Activated CD4-positive, alpha-beta T cell treated with anti-CD3 and anti-CD28 coated beads, Interleukin-2, Interleukin-4, amounts not matched to agents 100 ng/mL and 50 ng/mL, durations not matched to agents 16 hours and 8 hours (primary cell): ENCODE measurements at places on chromosomes 7 and 10.

GRCh38 chr7:113349339-113349738 is 231.0 kb upstream of the SMIM30 start:
- DNase-seq, result no peak

DNA sequence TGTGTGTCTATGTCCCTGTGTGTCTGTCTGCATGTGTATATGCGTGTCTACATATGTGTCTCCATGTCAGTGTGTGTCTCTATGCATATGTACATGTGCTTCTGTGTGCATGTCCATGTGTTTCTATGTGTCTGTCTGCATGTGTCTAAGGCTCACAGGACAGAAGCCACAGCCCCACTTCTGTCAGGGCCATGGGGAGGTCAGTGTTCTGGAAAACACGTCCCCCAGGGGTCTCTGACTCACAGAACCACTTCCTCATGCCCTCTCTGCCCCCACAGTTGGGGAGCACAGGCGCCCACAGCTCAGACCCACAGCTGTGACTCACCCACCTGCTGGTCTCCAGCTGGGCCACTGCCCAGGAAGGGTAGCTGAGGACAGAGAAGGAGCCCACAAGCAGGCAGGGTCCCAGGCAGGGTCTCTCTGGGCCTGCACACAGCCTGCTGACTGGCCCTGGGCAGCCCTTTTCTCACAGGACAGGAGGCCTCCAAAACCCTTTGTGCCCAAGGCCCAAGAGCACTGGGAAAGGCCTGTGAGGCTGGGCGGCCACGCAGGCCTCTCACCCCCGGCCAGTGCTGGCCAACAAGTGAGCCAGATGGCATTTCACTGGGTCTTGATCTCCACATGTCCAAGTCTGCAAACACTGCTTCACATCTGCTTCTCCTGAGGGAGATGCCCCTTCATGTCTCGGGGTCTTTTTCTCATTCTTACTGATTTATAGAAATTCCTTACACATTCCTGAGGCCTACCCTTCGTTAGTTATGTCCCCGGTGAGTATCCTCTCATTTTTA is 102.9 kb upstream of the FAM20C start:
- DNase-seq, result no peak

- no peak for DNase-seq
Observed at GRCh38 chr10:56874950-56875349, 513.9 kb upstream of the ZWINT start.

- no peak for DNase-seq
Observed at GRCh38 chr10:61071580-61071979, 127.6 kb upstream of the RHOBTB1 start.

- no peak for DNase-seq
Observed at GRCh38 chr10:5252177-5253037, 55.8 kb downstream of the AKR1C4 start.

DNA sequence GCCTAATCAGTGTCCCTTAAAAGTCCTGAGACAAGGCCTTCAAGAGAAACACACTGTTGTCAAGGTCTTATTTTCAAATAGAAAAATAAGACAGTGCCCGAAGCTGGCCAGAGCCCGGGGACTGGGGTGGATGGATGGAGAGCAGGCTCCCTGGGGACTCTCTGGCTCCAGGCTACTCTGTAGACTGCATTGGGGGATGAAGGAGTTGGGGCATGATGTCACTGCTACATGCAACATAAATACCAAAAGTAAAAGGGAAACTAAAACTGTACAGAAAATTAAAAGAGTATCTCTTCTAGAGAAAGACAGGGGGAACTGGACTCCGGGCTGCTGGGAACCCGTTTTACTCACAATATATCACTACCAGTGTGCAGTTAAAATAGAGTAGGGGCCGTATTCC is 629.8 kb downstream of the KCNMA1 start:
- DNase-seq, result no peak

DNA sequence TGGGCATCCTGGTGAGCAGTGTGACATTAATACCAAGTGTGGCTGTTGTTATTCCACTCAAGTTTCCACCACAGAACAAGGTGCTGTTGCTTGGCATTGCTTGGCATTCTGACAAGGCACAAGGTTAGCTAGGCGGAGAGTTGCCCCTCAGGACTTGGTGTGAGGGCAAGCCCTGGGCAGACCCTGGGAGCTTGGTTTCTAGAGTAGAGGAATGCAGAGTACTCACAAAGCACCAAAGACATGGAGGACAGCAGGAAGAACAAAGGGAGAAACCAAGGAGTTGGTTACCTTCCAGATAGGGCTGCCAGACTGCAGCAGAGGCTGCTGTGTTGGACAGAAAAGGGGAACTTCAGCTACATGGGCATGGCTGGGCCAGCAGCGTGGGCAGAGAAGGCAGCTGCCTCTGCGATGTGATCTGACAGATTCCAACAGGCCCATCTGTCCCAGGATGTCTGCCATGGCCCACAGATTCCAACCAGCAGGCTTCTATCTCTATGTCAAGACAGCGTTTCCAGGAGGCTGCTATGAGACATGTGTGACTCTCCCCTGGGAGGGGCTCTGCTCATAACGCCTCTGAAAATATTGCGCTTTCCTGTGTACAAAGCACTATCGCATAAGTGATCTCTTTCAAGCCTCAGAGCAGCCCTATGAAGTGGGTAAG is 1.8 kb downstream of the GOLGA7B start:
- peak; percentile 24 for DNase-seq

DNA sequence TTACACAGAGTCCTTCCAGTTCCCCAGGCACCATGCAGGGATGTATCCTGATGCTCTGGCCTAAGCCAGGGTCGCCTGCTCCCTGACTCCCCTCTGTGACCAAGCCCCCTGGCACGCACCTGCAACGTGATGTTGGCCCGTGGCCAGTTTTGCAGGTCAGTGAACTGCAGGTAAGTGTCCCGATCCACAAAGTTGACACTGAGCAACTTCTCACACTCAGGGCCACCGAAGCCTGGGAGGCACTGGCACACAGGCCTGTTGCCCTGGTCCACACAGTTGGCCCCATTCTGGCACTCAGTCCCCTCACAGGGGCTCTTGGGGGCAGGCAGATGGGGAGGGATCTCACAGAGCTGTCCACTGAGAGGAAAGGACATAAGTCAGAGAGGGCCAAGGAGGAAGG is 174.3 kb downstream of the LCOR start:
- no peak for DNase-seq

DNA sequence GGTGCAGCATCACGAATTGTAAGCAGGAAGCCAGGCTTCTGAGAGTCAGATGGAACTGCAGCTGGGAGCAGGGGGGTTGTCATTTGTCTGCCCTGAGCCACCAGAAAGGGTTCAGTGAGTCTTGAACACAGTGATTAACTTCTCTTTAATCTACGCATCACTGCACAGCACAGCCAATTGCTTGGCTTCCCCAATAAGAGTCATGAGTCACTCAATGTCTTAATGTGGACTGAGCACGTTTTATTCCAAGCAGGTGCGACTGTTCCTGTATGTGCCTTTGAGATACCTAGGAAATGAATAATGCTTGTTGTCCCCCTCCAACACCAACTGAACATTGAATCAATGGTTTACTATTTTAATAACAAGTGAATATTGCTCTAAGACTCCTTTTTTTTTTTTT is 26.0 kb upstream of the PLEKHA1 start:
- no peak for DNase-seq

GRCh38 chr10:67772894-67773511 is 65.0 kb downstream of the DNAJC12 start:
- peak; percentile 61 for DNase-seq

- no peak for DNase-seq
Observed at GRCh38 chr7:155770241-155770640, 42.0 kb downstream of the SHH start.

GRCh38 chr7:101747879-101748345 is 69.5 kb upstream of the CUX1 start:
- DNase-seq, result no peak

DNA sequence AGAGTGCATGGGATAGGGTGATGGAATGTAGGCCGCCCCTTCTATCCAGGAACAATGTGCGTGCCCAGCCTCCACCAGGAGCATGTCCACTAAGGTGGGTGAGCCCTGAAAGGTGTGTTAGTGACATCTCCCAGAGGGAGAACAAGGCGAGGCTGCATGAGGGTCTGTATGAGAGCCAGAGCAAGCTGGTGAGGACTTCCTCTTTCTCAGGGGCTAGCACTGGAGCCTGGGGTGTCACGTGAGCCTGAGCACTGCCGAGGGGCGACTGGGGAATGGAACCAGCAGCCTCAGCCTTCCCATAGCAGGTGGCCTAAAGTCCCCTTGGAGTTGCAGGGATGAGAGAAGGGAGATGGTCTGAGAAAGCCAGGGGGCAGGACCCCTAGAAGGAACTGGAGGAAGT is 156.3 kb upstream of the COBL start:
- no peak for DNase-seq

DNA sequence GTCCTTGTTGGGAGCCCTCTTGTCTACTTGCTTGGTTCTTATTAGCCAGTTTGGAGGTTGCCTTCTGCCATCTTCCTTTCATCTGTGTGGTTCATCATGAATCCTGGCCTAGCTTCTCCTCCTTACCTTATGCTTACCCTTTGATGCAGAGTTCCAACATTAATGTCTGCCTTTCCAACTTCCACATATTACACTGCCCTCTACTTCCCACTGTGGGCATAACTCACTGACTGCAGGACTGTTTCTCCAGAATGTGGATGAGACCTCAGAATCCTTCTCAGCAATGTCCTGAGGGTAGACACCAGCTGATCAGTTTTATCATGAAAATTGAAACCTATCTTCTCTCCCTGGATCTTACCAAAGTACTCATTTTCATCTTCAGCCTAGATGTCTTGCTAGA is 491.0 kb downstream of the LRMDA start:
- DNase-seq, result no peak

DNA sequence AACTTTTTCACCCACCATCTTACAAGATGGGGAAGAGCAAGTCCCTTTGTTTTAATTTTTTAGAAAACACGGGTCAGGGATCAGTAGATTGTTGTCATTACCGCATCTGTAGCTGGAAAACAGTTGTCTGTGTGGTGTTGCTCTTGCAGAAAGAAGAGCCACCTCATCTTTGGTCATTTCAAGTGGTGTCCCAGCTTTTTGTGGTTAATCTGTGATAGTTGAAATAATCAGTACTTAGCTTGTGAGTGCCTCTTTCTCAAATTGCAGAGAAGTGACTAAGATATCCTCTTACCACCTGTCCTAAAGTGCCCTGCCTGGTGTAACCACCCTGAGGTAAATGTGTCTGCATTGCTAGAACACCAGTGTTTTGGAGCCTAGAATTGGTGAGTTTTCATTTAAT is 5.5 kb downstream of the PRPF18 start:
- DNase-seq, result no peak

- peak; percentile 58 for DNase-seq
Observed at GRCh38 chr10:112461029-112461887, 14.2 kb downstream of the VTI1A start.

GRCh38 chr7:29806995-29807841 is 910 bp downstream of the WIPF3 start:
- DNase-seq, result no peak

DNA sequence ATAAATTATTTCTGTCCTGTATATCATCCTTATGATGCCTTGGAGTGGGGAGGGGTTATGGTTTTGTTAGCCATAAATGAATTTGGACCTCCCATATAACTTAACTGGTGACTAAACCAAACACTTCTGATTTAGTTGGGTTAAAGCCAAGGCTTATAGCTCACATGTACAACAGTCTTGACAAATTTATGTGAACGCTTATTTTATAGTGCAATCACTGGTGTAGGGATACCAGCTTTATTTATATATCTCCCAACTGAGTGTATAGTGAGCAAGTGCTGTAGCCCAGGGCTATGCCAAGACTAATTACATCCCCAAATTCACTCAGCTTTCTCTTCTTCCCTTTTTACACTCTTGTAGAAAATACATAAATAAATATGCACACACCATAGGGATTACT is 956.2 kb downstream of the SORCS3 start:
- DNase-seq, result no peak

DNA sequence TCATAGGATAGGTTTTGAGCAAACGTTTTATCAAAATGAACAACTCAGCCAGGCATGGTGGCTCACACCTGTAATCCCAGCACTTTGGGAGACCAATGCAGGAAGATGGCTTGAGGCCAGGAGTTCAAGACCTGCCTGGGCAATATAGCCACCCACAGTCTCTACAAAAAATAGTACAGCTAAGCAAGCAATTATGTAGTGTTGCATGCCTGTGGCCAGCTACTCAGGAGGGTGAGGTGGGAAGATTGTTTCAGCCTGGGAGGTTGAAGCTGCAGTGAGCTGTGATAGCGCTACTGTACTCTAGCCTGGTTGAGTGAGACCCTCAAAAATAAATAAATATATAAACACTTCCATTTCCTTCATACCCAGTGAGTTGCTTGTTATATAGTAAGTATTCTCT is 67.1 kb downstream of the LSMEM1 start:
- no peak for DNase-seq

GRCh38 chr10:11272915-11273389 is 255.3 kb downstream of the CELF2 start:
- peak; percentile 60 for DNase-seq

GRCh38 chr7:71870812-71871211 is 541.3 kb downstream of the CALN1 start:
- no peak for DNase-seq

DNA sequence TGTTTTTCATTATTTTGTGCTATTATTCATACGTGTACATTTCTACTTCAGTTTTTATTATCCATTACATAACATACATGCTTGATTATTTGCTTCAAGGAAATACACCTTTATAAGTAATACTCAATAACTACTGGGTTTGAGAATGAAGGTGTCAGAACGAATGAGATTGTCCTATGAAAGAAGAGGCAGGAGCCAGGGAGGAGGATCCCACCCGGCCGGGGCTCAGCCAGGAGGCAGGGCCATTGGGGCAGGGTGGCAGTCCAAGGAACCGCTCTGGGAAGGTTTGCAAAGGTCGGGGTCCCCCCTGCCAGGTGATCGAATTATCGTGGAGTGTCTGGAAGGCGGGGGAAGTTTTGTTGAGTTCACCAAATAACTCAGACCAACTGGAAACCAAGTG is 9.1 kb downstream of the TRIM56 start:
- no peak for DNase-seq

GRCh38 chr7:34198231-34198641 is 292.9 kb downstream of the BMPER start:
- DNase-seq, result no peak

- DNase-seq, result no peak
Observed at GRCh38 chr10:26829810-26830515, 30.8 kb downstream of the ABI1 start.

DNA sequence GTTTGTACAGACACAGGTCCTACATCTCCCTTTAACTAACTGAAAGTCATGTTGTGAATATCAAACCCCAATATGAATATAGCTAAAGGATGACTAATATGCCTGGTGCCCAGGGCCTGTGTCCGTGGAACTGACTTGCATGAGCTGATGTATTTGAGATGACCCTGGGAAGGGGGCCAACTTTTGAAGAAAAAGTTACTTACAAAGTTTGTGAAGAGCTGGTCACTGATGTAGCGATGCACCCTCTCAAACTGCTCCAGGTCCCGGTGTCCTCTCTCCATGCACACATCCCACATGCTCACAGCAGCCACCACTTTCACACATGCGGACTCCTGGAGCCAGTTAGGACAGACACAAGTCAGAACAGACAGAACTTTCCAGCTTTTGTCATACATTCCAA is 106.2 kb downstream of the ABCC2 start:
- no peak for DNase-seq
